ENCODE measurements at places on chromosomes 16 and 17. TPM values are rescaled to one million over a fixed set of nuclear protein-coding genes. Genes with fewer than 3 reads are reported as not detected.

DNA sequence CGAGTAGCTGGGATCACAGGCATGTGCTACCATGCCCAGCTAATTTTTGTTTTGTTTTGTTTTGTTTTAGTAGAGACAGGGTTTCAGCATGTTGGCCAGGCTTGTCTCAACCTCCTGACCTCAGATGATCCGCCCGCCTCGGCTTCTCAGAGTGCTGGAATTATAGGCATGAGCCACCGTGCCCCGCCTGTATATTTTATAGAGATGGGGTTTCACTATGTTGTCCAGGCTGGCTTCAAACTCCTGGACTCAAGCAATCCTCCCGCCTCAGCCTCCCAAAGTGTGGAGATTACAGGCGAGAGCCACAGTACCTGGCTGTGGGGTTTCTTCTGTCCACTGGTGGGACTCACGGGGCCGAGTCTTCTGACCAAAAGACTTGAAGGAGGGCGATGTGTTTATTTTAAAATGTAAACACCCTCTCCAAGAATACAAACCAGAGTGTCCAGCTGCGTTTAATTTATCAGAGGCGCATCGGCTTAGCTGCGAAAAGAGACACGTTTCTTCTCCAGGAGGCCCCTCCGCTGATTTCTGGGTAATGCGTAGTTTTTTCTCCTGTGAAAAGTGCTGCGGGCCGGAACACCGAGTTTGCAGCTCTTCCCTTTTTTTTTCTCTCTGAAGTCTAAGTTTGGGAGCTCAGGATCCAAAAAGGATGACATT lies 86.9 kb upstream of the CIBAR2 start:
- DNase-seq: no peak

- DNase-seq: no peak
Observed at GRCh38 chr16:57041182-57042156, 50.9 kb upstream of the CPNE2 start.

DNA sequence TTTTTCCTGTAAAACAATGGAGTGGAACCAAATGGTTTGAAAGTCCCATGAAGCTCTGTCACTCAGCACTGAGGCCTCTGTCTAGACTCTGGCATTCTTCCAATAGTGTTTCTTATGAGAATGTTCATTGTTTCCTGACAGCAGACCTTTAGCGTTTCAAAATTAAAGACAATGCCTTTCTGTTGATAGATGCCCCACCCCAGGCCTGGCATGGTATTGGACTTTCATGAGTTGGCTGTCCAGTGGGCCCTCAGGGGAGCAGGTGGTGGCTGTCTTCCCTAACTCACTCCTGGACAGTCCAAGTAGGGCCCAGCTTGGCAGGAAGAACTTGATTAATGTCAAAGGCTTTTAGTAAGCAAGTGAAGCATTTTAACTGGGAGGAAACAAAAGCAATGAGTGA lies 186.5 kb upstream of the CCL2 start:
- DNase-seq: no peak

DNA sequence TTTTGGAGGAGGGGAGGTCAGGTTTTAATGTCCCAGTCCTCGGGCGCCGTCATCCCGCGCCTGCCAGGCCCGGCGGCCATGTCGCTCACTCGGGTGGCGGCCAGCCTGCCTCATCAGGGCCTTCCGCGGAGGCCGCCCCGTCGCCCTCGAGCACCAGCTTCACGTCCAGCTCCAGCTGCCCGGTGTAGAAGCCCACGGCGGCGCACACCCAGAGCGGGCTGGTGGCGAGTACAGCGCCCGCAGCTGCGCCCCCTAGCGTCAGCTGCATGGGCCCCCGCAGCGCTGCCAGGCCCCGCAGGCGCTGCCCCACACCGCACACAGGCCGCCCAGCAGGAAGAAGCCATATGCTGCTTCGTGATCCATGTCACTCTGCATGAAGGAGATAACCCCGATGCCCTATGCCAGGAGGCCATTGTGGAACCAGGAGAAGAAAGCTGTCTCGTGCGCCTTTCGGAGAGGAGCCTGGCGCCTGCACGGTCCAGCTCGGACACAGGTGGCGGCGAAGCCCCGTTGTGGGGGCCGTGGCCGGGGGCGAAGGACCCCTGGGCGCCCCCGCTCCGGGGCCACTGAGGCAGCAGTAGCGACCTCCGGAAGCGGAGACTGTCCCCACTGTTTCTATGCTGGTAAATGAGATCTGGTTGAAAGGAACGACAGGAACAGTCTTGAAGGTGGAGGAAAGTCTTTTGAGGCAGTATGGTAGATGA lies 9.6 kb downstream of the AP2B1 start:
- no peak for DNase-seq

GRCh38 chr16:89407925-89408300 lies 82.4 kb downstream of the ANKRD11 start:
- DNase-seq: no peak

GRCh38 chr16:13554005-13554404 lies 365.9 kb upstream of the ERCC4 start:
- DNase-seq: no peak

DNA sequence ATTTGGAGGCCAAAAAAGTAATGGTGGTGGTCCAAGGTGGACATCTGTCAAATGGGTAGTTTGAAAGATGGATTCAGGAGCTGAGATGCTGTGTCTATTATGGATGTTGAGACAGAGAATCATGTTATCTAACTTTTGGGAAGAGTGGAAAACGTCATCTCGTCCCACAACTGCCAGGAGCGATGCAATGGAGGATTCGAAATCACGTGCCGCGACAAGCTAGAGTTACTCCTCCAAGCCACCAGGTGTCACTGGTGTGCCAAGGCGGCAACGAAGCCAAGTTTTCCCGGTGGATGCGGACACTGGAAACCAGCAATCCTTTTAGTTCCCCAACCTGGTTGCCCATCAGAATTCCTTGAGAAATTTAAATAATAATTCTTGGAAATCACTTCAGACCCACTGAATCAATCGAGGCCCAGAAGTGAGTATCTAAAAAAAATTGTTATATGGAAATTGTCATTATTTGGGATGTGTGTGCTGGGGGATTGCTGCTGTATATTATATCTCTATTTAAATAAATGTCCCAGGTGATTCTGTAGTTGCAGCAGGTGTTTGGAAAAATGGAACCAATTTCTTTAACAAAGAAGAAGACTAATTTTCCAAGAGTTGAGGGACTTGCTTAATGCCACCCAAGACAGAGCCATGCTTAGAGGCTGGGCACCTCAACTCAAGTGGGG lies 206.1 kb downstream of the HAPSTR1 start:
- DNase-seq: peak; percentile 36

Gene STRADA
- total RNA-seq: 21.2 TPM
